Retinal pigment epithelial cell (primary cell): ENCODE measurements at places on chromosomes 3 and 15.

DNA sequence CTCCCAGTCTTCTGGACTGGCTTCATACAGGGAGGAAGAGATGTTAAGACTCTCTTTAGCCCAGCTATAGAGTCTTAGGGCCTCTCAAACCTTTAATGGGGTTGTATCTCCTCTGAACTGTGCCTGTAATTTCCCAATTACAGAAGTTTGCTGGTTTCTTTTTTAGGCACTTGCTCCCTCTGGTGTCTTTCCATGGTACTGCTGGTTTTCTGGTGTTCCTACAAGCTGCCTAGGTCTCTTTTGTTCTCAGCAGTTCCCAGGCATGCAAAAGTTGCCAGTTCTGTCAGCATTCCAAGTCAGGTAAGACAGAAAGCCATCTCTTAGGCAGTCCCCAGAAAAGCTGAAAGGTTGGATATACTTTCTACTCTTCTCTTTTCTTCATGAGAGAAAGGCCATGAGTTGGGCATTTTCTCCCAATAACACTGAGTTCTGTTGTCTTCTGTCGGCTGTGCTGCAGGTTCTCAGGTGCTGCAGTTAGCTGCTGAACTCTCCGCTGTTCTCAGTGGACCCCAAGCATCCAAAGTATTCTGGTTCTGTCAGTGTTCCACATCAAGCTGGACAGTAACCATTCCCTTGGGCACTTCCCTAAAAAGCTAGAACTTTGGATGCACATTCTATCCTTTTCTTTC, 54.4 kb upstream of the EHHADH start:
- no peak for DNase-seq

- DNase-seq = no peak
Measured at GRCh38 chr3:162704238-162704637, 1207.6 kb downstream of the OTOL1 start.

DNA sequence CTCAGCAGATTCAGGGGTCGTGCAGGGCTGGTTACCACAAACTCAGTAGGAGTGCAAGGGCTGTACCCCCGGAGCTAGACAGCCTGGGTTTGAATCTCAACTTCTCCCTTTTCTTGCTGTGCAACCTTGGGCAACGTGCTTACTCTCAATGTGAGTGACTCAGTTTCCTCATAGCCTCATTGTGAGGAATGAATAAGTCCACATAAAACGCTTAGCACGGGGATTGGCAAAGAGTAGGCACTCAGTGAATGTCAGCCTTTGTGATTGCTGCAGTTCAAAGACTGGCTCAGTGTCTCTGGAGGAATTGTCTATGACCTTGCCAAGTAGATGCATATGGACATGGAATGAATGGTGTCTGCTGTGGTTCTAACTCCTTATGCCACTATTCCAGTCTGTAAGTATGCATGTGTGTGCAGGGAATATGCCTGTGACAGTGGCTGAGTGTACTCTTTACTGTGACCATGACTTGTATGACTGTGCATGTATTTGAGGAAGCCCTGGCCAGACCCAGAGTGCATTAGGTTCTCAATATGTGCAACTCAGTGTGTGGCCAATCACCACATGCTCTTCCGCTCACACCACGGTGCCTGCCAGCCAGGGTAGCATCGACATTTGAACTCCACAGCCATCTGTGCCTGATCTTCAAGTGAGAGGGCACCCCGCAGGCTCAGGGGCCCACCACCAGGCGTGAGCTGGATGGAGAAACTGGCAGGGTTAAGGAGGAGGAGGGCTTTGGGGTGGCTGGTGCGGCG, 900 bp upstream of the HYAL3 start:
- DNase-seq = no peak

DNA sequence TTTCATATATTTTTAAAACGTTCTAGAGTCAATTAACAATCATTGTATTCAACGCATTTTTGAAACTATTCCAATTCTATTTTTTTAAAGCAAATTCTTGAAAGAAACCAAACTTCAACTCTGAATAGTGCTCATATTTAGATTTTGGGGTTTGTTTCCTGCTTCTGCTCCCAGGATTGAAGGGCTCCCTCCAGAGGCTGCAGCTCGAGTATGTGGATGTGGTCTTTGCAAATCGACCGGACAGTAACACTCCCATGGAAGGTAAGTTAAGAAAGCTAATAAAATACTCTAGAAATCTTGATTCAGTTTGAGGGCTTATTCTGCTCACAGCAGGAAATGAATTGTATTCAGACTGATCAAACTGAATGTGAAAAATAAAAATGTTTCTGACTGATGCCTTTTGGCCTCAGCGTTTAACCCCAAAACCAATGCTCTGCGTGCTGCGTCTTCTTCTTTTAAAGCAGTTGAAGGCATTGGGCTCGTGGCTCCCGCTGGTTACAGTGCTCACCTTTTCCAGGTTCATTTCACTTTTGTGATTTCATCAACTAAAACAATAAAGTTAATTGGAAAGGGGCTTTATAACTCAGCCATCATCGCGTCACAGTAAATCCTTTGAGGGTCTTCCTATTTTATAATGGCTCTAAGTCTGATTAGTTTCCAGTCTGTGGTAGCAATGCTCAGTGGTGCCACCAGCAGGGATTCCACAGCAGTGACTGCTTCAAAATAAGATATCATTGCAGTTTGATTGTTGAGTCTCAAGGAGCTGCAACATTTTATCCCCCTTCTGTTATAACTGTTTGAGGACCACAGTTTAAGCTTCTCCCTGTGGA, 80.1 kb downstream of the SSR3 start:
- no peak for DNase-seq

GRCh38 chr15:68781766-68782588, 38.7 kb downstream of the ANP32A start:
- no peak for DNase-seq

GRCh38 chr15:72197460-72198355, at the start of gene GRAMD2A:
GRAMD2A (minus strand) TSS chr15:72197787.
- DNase-seq = no peak
